ENCODE measurements at places on chromosomes 12 and 14. TPM values are rescaled to one million over a fixed set of nuclear protein-coding genes. Genes with fewer than 3 reads are reported as not detected.

- DNase-seq: no peak
These were observed 25.0 kb downstream of the YAF2 start for GRCh38 chr12:42213023-42213422.

DNA sequence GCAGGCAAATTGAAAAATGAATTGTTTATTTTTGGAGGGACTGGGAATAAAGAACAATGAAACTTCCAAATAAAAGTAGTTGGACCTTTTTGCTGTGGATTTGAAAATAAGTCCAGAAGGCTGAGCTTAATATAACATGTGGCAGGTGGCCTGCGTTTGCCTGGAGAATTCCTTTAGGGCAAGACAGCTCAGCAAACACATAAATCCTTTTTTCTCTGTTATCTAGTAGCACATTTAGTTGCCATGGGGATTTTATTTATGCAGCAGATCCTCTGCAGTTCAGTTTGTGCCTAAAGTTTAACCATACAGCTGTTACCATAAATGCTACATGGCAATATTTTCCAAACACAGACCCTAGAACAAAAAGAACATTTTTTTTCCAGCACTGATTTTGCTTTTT is 180.0 kb downstream of the NPAS3 start:
- DNase-seq: no peak

- DNase-seq: no peak
These were observed 1.9 kb downstream of the SGPP1 start for GRCh38 chr14:63725786-63726460.

GRCh38 chr12:14264316-14264715 is 101.2 kb upstream of the ATF7IP start:
- DNase-seq: no peak

DNA sequence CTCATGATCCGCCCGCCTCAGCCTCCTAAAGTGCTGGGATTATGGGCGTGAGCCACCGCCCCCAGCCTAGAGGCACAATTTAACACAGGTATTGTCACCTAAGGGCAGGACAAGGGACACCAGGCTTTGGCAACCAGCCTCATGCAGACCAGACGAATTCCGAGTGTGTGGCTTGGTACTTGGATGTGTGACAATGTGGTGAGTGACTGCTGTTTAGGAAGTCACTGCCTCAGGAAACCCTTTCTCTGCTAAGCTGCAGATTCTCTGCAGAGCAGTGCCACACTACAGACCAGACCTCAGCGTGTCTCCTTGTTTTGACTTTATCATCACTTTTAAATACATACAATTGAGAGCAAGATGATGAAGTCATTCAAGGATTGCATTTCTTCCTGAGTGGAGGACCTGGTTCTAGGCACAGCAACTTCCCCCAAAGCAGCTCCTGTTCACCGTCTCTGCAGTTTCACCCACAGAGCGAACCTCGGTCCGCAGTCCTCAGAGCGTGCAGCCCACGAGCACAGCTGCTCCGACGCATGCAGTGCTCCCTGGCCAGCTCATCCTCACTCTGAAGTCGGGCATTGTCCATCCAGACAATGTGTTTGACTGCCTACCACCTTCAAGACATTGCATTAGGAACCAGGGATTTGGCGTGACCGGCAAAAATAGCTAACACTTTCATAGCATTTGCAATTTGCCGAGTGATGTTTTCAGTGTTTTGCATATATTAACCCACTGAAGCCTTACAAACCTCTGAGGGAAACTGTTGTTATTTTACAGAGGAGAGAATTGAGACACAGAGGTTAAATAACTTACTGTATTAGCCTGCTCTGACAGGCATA is 235.2 kb downstream of the CHST11 start:
- DNase-seq: no peak

DNA sequence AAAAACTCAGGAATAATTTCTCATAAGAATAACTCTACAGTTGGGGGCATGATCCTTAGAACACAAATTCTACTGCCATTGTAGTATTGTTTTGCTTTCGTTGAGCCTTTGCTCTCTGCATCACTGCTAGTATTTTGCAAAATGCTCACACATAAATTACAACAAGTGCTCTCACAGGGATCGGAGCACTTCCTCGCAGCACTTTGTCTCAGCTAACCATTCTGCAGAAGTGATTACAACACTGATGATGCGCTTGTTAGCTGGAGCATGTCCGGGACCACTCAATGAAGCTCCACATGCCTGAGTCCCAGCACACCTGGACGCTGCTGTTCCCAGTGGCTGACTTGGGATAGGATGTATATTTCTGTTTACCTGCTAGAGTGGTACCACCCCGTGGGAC is 31.6 kb downstream of the MOAP1 start:
- DNase-seq: no peak

DNA sequence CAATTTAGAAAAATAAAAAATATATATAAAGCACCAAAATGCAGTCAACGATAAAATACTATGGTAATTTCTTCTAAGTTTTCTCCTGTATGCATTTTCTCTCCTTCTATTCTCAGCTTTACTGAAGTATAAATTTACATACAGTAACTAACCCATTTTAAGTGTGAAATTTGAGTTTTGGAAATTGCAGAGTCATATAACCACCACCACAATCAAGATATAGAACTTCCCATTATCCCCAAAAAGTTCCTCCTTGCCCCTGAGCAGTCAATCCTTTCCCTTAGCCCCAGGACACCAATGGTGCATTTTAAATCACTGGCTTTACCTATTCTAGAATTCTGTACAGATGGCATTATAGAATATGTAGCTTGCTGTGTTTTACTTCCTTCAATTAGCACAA is 31.0 kb upstream of the BBS10 start:
- DNase-seq: no peak

DNA sequence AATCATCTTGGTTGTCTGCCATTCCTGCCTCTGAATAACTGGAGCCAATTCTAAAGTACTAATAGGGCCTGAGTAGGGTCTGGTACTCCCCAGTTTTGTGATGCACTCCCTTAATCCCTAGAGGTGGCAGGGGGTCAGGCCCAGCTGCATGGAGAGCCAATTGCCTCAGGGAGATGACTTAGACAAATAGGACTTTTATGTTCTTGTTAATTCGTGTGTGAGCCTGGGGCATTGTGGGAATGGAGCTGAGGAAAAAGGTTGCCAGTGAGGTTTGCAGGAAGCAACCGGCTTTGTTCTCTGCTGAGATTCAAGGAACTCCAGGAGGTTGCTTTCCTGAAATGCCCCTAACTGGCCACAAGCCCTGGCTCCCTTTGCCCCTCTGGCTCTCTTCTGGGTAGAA is 6.8 kb upstream of the DCD start:
- DNase-seq: peak; percentile 91

DNA sequence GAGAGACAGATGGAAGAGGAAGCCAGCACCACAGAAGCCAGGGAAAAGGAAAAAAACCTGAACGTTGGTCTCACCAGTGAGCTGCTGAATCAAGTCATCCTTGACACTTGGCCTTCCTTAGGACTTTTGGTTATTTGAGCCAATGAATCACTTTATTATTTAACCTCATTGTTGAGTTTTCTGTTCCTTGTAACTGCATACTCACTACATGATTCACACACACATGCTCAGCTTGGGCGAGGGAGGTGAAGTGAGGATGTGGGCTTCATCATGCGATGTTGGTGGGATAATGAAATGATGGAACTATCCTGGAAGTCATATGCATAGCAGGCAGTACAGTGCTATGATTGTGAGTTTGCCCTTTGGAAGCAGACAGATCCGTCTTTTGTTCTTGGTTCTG is 40.6 kb upstream of the RPH3A start:
- no peak for DNase-seq

DNA sequence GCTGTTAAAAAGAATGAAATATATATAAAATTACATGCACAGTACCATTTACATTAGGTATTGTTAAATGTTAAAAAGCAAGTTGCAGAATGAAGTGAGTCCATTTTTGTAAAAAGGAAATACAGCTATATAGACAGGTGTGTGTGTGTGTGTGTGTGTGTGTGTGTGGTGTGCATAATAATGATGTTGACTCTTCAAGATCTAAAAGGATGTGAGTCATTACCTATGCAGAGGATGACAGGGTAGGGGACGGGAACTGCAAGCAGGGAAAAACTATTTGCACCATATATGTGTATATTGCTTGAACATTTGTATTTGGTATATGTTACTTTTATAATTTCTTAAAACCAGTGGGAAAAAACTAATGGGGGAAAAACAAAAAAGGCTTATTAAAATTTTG is 3.1 kb downstream of the C14orf39 start:
- no peak for DNase-seq

GRCh38 chr12:40002178-40003169 is 103.4 kb downstream of the SLC2A13 start:
- no peak for DNase-seq

DNA sequence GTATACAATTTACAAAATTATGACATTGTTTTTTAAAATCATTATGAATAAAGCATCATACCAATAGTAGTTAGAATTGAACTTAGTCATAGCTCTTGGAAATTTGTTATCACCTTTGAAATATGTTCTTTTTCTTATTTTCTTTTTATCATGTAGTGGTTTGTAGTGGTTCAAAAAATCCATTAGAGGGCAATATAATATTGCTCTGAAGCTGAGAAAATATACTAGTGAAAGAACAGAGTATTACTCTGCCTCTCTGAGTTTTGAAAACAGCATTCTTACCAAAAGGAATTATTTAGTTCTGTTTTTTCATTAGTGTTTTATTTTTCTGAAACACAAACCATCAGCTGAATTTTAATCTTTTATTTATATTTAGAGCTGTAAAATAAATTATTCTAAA is 76.2 kb downstream of the PDZRN4 start:
- no peak for DNase-seq

GRCh38 chr14:100374270-100374669 is 51.1 kb downstream of the SLC25A47 start:
- no peak for DNase-seq

DNA sequence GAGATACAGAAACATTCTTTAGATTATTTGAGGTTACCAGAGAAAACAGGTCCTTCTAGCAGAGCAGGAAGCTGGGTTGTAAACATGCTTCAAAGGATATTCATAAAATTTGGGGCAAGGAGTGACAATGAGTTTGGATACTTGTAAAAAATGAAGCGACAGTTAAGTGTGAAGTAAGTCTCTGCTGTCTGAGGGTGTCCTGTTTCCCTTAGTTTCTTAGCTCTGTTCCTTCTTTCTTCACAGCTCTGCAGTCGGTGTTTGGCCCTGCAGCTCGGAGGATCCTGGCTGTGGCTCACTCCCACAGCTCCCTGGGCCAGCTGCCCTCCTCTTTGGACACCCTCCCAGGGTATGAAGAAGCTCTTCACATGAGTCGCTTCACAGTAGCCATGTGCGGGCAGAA is 10.8 kb downstream of the TMEM52B start:
- no peak for DNase-seq

DNA sequence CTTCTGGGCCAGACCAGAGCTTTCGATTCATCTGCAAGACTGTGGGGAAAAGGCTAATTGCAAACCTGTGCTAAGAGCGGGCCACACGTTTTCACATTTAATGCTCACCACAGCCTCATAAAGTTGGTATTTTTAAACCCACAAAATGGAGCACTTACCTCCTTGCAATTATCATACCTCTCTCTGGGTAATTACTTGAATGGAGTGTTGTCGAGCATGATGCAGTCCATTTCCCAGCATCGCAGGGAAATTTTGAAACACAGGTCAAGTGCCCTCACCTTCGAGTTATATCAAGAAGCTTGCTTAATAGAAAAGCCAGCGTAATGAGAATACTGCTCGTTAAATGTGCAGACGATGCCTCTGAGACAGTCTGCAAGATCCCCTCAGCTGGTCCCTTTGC is 8.8 kb upstream of the IFI27L2 start:
- peak; percentile 60 for DNase-seq

- DNase-seq: no peak
These were observed 148.4 kb downstream of the ALG10B start for GRCh38 chr12:38465020-38465419.

DNA sequence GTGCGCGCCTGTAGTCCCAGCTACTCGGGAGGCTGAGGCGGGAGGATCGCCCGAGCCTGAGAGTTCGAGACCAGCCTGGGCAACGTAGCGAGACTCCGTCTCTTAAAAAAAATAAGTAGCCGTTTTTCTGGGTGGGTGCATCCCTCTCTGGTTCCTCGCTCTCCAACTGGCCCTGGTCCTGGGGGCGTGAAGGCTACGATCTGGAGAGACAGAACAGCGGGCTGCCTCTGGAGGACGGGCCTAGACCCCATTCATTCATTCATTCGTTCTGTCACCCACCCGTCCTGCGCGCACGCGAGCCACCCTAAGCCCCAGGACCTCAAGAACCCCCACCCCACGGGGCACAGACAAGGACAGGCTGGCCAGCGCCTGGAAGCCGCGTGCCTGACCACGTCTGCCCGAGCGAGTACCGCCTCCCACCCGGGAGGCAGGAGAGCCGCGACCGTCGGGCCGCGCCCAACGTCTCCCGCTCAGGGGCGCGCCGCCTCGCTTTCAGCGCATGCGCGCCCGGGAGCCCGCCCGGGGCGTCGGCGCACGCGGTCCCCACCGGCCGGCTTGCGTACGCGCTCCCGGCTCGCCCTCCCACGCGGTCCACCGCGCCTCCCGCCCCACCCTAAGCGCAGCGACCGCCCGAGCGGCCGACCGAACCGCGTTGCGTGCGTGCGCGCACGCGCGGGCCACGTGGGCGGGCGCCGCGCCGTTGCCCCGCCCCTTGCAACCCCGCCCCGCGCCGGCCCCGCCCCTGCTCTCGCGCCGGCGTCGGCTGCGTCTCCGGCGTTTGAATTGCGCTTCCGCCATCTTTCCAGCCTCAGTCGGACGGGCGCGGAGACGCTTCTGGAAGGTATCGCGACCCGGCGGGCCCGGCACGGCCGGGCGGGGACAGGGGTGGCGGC is at the start of gene RAN:
TSS of gene RAN (plus strand) at position 781 of the 893 bp plus-strand sequence. CDS start 528 bp downstream, outside the sequence.
- DNase-seq: peak; percentile 94

GRCh38 chr12:120346681-120347080 is 19.1 kb upstream of the PLA2G1B start:
- DNase-seq: no peak

- DNase-seq: no peak
These were observed 369.8 kb upstream of the GARIN6 start for GRCh38 chr12:99277591-99278379.

DNA sequence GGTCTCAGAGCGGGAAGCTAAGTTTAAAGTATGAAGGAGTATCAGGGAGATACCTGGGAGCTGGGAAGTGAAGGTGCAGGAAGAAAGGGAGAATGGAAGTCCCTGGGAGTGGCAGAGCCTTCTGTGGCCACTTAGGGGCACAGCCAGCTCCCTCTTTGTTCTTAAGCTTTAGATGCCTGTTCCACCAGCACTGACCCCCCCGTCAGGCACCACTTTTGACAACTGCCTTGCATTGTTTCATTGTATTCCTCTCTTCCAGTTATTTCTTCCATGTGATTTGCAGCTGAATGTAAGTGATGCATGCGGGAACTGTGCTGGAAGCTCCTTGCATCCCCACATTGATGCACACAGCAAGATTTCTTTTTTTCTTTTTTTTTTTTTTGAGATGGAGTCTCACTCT is 2.6 kb downstream of the GALNT16 start:
- no peak for DNase-seq

The VRTN gene
- not detected for total RNA-seq

The TAMALIN gene
- 17.7 TPM for total RNA-seq

The KRT71 gene
- total RNA-seq: not detected

The WASHC3 gene
- 101 TPM for total RNA-seq

The OAS1 gene
- total RNA-seq: 9.9 TPM

The SMIM41 gene
- 2.1 TPM for total RNA-seq
